ENCODE measurements at places on chromosomes 1 and 21. TPM values are rescaled to one million over a fixed set of nuclear protein-coding genes. Genes with fewer than 3 reads are reported as not detected.
A peak's percentile ranks its signal among the peaks of the same experiment; 100 is the strongest.

- DNase-seq = no peak
Observed at GRCh38 chr1:156050376-156050775, 3.2 kb downstream of the UBQLN4 start.

DNA sequence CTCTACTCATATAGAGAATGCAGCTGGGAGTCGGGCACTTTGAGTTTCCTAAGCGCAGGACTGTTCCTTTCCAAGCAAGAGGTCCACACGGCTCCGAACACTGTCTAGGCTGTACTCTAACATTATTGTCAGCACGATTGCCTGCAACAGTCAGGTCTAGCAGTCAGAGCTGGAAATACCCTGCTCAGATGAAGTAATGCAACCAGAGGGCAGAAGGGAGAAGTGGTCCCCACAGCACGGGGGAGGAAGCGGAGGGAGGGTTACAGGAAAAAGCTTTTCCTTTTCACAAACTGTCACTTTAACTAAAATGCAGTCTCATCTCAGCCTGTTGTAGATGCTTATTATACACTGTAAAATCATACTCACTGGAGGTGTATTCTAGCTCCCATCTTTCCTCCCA, 98.9 kb upstream of the SLC44A3 start:
- DNase-seq = no peak

- no peak for DNase-seq
Observed at GRCh38 chr21:17334484-17334883, 178.4 kb upstream of the CXADR start.

DNA sequence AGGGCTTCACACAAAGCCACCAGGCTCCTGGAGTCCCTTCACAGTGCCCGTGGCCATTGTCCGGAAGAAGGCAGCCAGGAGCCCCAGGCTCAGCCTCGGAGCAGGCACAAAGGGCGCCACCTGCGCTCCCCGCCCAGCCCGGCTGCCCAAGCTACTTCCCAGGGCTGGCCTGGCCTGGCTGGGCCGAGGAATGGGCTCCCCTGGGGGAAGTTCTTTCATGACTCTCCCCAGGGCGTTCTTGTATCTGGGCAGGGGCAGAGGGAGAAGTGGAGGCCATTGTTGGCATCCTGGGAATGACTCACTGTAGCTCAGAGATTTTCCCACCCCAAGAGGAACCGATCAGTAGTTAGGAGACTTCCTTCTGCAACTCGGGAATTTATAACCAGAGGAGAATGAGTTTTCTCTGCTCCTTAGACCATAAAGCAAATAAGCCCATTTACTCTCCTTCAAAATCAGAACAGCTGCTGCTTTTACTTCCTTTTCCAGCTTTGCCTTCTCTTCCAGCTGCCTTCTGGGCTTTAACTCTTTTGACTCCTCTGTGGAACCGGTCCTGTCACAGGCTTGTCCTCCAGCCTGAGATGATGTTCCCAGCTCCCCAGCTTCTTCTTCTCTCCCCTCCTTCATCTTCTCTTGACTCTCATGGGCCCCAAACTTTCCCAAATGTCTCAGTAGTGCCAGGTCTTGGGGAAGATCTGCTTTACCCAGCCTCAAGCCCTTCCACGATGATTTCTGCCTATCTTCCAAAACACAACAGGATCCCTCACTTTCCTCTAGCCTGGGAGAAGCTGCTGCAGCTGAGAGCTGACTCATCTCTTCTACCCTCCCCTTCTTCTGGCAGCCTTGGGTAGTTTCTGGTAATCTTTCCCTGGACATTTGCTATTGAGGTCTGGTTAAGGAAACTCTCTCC, 118.7 kb upstream of the CD34 start:
- no peak for DNase-seq

DNA sequence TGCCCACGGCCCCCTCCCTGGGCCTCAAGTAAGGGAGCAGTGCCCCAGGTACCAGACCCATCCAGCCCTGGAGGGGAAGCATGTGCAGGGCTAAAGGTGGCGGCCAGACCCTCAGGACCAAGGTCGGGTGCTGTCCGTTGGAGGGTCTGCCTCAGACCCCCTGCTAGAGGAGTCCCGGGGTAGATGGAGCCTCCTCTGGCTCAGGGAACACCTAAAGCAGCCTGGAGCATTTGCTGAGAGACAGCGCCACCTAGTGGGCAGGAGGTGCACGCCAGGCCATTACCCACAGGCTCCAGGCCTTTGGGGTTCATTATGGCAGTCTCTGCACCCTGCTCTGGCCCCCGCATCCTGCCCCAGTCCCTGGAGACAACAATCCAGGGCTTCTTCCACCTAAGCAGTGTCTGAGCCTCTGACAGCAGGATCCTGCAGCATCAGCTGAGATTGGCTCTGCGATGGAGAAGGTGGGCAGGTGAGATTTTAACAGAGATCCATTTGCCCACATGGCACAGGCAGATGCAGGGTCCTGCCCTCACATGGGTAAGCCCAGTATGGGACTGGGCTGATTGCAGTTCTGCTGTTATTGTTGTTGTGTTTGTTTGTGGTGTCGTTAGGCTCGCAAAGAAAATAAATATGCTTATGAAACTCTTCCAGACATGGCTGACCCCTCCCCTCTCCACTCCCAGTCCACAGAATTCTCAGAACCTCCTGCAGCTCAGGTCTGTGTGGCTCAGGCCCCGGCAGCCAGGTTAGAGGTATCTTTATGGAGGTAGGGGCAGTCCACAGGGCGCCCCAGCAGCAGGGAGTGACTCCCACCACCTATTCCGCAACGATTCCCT, 42.4 kb downstream of the CTNNBIP1 start:
- peak; percentile 93 for DNase-seq

DNA sequence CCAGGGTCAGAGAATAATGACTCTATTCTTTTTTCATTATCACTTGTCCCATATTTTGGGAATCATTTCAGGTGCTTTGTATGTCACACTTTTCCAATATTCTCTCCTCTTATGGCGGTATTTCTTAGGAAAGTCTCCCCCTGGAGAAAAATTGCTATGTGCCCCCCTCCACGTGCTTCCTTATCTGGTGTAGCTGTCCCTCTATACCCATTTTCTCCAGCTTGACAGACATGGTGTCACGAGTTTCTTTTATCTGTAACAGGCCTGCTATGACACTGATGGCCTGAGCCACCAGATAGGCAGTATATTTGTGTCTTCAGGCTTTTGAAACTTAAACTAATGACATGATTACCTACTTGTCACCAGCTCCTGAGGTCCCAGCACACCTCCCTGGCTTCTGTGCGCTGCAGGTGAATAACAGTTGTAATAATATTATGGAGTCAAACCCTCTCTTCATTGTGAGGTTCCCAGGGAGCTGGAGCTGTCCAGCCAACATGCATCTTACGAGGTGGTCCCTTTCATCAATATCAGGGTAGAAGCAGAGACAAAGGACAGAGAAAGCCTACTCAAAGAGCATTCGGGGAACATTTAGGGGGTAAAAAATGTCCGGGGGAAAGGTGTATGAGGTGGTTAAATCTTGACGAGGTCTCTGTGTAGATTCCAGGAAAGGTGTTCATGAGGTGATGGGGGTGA, 71.2 kb upstream of the DUSP10 start:
- no peak for DNase-seq

DNA sequence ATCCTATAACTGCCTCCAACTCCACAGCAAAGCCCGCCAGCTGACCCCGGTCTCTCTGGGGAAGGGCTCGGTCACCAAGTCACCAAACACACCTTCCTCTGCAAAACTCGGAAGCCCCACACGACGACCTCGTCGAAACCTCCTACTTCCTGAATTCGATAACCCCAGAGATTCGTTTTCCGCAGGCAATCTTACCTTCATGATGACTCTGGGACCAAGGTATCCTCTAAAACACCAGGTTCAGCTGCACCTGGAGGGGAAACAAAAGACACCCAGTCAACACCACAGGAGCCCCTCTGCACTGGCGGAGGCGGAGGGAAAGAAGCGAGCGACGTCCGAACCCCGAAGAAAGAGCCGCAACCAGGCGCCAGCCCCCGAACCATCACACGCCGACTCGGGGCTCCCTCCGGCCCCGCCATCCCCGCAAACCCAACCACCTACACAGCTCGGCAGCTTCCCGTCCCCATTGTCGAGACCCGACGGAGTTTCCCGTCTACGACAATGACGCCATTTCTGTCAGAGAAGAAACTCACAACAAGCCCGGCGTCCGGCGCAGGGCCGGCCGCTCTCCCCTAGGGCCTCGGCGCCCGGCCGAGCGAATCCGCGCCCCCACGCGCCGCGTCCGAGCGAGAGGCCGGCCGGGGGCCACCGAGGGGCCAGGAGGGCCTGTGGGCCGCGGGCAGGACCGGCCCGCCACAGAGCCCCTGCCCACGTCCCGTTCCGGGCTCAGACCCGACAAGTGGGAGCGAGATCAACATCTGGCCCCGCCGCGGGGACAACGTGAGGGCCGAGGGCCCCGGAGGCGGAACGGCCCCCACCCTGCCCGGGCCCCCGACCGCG, 1.0 kb downstream of the ARID4B start:
- peak; percentile 40 for DNase-seq

DNA sequence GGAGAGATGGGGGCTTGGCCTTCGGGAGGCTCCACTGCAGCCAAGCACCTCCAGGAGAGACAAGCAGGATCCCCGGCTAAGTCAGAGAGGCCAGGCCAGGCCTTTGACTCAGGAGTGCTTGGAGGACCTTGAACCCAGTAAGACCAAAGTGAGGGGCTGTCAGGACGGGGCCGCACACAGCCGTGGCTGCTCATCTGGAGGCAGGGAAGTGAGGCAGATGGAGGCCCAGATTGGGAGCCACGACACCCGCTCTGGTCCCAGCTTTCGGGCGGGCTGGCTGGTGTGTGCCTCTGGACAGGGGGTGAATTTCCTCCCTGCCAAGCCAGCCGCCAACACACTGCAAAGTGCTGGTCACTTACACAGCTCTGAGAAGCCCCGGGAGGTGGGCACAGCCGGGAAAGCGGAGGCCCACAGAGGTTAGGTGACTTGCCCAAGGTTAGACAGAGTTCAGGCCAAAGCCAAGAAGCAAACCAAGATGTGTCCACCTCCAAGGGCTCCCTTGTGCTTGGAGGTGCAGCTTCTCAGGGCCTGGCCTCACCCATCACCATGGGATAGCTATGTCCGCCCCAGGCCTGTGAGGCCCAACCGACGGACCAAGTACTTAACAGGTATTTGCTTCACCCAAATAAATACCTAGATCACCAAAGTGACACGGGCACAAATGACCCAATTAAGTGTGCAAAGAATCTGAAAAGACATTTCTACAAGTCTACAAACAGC, 58.3 kb downstream of the CHD5 start:
- DNase-seq = peak; percentile 7

- no peak for DNase-seq
Observed at GRCh38 chr1:155077758-155078445, 735 bp upstream of the EFNA3 start.

- DNase-seq = no peak
Observed at GRCh38 chr1:171785766-171786165, 4.3 kb downstream of the METTL13 start.

DNA sequence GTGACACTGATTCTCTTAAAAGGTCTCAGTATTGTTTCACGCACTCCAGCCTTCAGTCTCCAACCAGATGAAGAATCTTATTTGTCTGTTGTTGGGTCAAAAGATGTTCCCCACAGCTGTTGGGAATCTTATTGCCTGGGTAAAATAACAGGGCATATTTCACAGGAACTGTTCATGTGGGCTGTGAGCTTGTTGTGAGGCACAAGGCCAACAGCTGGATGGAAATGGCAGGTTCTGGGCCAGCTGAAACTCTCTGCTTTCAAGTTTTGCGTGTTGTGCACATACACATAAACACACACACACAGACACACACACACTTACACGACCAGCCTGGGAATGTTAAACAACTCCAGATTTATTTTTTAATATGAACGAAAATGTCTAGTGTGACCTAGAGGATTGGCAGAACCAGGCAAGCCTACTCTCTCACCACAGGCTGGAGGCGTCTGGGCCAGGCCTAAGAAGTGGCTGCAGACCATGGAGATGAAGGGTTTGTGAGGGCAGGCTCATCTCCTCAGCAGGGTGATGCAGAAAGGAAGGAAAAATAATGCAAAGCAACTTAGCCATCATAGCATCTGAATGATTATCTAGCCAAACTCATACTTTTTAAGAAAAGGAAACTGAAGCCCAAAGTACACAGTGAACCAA, 357.0 kb downstream of the TTLL7 start:
- no peak for DNase-seq

GRCh38 chr1:216032961-216033614, 390.2 kb downstream of the USH2A start:
- DNase-seq = no peak

Gene RNU1-1
- 1,197 TPM for total RNA-seq

Gene TEX38
- 0.21 TPM for total RNA-seq

Gene CYP4Z1
- total RNA-seq = not detected

Gene OR6N2
- not detected for total RNA-seq

Gene RGS13
- not detected for total RNA-seq
